ENCODE measurements at places on chromosomes 13 and 19. TPM values are rescaled to one million over a fixed set of nuclear protein-coding genes. Genes with fewer than 3 reads are reported as not detected.

DNA sequence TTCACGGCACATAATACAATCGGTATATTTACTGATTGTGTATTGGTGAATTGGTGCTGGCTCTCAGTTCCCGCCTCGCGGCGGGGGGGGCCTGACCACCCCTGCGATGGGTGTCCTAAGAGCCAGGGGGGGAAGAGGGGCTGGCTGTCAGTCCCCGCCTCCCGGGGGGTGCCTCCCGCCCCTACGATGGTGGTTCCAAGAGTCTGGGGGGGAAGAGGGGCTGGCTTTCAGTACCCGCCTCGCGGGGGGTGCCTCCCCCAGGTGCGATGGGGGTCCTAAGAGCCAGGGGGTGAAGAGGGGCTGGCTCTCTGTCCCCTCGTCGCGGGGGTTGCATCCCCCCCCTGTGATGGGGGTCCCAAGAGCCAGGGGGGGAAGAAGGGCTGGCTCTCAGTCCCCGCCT, 2321.8 kb upstream of the PCDH20 start:
- DNase-seq = no peak

The CGB8 gene
- not detected for total RNA-seq

DNA sequence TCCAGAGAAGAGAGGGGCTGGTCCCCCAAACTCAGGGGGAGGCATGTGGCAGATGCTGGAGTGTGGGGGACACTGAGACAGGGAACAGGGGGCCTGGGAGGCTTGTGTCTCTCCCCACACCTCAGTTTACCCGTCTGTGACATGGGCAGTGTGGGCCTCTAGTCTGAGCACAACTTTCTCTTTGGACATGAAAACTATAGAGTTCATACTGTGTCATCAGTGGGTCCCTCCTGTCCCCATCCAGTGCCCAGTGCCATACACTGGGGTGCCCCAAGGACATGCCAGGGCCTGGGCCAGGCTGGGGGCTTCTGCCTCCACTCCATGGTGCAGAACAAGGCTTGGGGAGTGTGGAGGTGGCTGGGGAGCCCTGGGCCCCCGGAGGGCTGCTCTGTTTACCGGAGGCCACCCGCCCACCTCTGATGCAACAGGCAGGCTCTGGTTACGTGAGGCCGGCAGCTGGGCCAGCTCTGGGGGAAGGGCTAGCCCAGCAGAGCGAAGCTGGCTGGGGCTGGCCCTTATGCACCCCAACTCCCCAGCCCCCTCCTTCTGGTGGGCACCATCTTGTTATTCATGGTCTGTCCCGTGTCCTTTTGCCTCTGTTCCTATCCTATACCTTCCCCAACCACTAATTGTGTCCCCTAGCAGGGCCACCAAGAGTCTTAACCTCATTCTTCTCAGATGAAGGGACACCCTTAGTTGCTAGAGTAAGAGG, 1.9 kb upstream of the MEF2B start:
- no peak for DNase-seq

DNA sequence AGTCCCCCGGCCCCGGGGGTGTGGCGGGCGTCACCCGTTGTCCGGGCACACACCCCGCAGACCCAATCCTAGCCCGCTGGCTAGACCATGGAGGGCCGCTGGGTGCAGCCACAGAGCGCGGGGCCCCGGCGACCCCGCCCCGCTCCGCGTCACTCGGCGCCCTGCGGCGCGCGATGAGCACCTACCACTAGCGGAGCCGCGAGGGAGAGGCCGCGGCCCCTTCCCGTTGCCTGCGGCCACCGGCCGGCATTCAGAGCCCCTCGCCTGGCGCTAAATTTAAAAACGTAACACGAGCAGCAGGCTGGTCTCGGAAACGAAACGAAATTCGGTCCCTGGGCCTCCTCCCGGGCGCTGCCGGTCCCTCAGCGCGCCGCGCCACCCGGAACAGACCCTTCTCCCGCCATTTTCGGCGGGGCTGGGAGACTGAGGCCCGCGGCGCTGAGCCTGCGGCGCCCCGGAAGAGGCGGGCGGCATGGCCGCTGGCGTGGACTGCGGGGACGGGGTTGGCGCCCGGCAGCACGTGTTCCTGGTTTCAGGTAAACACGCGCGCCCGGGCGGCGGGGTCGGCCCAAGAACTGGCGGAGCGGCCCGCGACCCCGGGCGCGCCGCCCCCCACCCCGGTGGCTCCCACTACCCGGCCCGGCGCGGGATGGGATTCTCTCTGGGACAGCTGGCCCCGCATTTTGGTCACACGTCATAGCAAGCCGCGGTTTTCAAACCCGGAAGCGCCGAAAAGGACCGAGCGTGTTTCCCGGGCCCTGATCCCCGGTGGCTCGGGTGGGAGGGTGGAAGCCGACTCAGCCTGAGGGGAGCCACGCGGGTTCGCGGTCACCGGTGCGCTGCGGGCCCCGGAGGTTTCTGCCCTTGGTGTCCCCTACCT, at the start of gene RNASEH2B:
Gene RNASEH2B, plus strand, starts transcription at position 187 of the 880 bp plus-strand sequence. Its CDS starts 286 bp downstream, at position 473.
- peak; percentile 79 for DNase-seq

- no peak for DNase-seq
Measured at GRCh38 chr13:111503905-111504695, 183.7 kb downstream of the TEX29 start.

- no peak for DNase-seq
Measured at GRCh38 chr19:56253737-56254136, 18.8 kb upstream of the EDDM13 start.

GRCh38 chr13:36925603-36926002, 5.6 kb upstream of the SMAD9 start:
- DNase-seq = no peak

- peak; percentile 72 for DNase-seq
Measured at GRCh38 chr19:34145741-34146202, 26.5 kb upstream of the LSM14A start.

The RDH8 gene
- total RNA-seq = not detected

The TMEM86B gene
- total RNA-seq = 4.9 TPM

The NKPD1 gene
- 0.09 TPM for total RNA-seq

The KLC3 gene
- 0.14 TPM for total RNA-seq

The CNFN gene
- total RNA-seq = not detected

The CAPN12 gene
- 4.9 TPM for total RNA-seq

- no peak for DNase-seq
Measured at GRCh38 chr13:52713894-52714293, 25.7 kb downstream of the CNMD start.

The TMEM238 gene
- total RNA-seq = 5.9 TPM

- no peak for DNase-seq
Measured at GRCh38 chr13:74168263-74168675, 34.1 kb upstream of the KLF12 start.

- DNase-seq = no peak
Measured at GRCh38 chr13:110445183-110445582, 116.3 kb downstream of the RAB20 start.

GRCh38 chr13:107854880-107855279, 360.5 kb downstream of the LIG4 start:
- no peak for DNase-seq

DNA sequence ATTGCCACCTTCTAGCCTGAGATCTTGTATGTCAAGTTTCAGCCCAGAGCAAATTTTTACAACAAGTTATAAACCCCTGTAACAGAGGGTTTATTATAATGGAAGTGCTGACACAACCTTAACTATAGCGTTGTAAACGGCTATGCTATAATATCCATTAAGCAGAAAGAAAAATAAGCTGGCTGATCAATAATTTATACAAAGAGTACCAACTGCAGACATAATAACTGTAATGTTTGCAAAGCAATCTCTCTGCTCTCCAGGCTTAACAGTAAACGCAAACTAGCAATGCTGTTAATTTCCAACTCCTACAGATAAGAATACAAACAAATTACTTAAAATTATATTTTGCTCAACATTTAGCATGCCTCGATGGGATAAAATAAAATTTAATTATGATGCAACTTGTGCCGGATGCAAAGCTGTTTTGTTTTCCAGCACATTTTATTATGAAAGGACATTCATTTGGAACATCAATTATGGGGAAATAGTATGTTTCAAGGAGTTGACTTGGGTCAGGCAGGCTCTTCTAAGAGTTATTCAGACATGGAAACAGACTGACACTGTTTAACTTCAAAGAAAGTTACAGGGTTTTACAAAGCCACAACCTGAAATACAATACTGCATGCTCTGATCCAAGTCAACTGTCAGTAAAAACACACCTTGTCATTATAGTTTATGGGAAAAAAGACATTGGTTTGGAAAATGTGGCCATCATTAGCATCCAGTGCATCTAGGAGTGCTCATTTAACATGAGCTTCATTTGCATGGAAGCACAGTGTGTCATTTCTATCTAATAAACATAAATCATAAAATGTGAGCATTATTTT, 6.6 kb upstream of the DACH1 start:
- DNase-seq = no peak

The SPACA6 gene
- 8.3 TPM for total RNA-seq
